ENCODE measurements at places on chromosomes 12 and 14.

DNA sequence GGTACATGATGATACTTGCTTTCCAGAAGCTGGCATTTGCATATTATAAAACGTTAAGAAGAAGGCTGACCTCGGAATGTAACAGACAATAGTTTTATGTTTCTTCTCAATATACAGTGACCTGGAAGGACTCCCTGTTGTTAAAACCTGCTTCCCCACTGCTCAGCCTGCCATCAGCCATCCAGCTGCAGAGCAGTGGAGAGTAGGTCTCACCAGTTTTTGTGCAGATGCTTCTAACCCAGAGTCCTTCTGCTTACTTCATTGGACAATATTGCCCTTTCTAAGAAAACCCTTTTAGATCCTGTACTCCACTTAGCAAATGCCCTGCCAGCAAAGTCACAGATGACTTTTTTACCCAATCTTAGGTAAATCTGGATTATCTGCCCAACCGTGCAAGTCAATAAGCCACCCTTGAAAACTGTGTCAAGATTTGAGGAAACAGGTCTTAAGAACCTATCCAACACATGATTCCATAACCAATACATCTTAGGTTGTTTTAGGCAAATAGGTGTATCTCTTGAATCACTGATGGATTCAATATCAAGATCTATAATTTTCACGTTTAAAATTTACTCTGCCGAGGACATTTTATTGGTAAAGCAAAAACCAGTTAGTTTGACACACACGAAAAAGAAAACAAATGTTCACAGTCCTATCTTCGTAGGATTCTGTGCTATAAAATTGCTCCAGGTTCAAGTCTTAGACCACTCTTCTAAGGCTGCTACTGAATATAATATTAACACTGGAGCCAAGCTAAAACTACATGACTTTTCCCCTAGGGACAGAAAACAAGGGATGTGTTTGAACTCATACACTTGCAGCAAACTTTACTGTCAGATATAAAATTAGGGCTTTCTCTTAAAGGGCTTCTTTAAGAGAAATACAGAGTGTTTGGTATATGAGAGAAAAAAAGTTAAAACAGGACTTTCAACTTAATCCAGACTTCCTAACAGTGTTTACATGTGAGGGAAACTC lies 5.7 kb downstream of the PHLDA1 start:
- DNase-seq, result peak; percentile 8

DNA sequence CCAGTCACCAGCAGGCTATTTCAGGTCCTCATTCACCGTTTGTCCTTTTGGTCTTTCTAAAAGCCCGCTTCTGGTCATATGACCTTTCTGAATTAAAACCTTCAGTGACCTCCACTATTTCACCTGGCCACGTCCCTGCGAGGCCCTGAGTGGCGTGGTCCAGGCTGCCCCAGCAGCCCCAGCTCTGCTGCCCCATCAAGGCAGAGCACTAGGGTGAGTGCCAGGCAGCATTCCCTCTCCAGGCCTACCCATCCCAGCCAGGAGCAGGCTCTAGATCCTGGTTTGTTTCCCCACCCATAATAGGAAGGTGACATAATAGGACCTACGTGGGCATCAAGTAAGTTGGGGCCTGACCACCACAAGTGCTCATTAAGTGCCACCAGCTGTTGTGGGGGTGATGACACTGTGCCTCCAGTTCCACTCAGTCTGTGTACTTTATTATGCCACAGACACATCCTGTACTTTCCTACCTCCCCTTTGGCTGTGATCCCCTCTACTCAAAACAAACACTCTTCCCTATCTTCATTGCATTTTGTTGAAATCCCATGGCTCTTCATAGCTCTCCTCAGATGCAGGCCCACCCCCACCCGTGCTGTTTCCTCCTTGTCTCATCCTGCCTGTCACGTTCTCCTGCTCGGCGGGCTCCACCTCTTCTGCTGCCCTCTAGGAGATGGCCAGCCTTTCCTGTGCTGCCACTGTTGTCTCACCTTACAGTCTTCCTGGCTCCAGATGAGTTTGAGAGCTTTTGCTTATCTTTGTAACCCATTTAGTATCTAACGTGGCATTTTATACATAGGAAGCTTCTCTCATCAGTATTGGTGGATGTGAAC lies 21.4 kb downstream of the CKB start:
- no peak for DNase-seq

DNA sequence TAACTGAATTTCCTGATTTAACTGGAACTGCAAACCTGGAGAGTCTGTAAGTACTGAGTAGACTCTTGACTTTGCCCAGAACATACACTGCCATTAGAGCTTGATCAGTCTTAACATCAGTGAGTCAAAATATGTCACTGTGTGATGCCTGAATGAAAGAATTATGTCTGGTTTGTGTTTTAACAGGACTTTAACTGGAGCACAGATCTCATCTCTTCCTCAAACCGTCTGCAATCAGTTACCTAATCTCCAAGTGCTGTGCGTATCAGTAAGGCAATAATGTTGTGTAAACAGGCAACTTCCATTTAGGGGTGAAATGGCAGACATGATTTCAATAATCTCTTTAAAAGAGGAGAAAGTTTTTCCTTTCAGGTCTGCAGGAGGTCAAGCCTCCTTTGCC lies 97.0 kb downstream of the ZFC3H1 start:
- no peak for DNase-seq

DNA sequence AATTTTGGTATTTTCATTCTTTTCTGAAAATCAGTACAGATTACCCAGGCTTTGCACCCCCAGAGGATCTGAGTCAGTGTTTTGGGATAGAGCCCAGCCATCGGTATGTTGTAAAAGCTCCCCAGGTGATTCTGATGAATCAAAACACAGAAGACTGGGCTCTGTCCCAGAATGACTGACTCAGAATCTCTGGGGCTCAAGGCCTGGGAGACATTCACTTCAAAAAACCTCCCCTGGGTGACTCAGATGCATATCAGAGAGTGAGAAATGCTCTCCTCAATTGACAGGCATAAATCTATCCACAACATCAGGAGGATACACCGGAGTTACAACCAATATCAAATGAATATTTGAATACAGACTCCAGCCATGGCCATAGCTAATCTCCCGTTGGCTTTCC lies 32.6 kb downstream of the SLC35F4 start:
- peak; percentile 88 for DNase-seq

DNA sequence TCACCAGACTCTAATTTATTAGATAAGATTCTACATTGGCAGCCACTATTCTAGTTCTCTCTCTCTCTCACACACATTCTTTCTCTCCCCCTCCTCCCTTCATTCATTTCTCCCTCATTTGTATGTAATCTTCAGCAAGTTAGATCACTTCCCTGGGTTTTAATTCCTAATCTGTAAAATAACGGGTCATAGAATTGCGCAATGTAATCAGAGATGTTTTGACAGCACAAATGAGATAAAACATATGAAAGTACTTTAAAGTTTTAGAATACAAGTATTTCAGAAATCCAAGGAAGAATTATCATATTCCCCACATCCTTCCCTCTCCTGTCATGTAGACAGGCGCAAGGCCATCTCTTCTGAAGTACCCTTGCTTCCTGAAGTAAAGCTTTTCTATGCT lies 21.7 kb downstream of the STYK1 start:
- no peak for DNase-seq

- DNase-seq, result no peak
These were observed 101.8 kb downstream of the PHETA1 start for GRCh38 chr12:111267144-111267543.

DNA sequence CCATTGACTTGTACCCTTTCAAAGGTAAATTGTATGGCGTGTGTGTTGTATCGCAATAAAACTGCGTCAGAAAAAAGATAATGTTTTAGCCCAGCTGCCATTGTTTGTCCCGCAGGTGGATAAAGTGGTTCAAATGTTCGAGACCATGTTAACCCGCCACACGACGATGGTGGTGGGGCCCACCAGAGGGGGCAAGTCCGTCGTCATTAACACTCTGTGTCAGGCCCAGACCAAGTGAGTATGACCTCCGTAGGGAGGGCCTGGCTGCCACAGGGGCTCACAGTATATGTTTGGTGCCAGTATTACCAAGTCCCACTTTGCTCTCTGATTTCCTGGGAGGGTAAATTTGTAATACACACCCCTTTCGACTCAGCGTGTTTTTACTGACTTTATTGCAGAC lies 96.9 kb downstream of the DNAH10 start:
- DNase-seq, result no peak

GRCh38 chr14:94648801-94649200 lies 36.6 kb downstream of the SERPINA3 start:
- no peak for DNase-seq

GRCh38 chr14:73462048-73462715 lies 3.8 kb upstream of the NUMB start:
- DNase-seq, result no peak

GRCh38 chr14:76465664-76466063 lies 89.7 kb downstream of the ESRRB start:
- DNase-seq, result no peak

DNA sequence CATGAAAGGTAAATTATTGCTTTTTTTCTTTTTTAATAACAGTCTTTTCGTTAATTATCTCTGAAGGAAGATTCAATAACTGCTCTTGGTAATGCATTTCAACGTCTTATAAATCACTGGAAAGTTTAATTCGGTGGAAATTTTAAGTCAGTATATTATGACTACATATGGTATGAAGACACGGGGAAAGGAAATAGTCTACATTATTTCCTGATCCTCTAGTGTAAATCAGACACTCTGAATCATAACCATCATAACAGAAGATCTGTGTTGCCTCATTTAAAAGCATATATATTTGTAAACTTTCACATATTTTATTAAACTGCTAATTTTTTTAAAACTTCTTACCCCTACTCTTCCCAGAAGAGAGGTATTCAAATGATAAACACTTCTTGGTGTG lies 53.7 kb downstream of the EFCAB11 start:
- DNase-seq, result no peak

DNA sequence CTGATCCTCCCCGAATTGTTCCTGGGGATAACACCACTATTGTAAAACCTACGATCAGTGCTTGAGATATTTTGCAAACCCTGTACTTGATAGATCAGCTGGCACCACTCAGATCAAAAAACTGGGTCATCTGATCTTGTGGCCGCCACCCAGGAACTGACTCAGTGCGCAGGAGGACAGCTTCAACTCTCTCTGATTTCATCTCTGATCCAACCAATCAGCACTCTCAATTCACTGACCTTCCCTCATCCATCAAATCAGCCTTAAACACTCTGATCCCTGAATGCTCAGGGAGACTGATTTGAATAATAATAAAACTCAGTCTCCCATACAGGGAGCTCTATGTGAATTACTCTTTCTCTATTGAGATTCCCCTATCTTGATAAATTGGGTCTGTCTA lies 4.2 kb upstream of the XPOT start:
- no peak for DNase-seq

DNA sequence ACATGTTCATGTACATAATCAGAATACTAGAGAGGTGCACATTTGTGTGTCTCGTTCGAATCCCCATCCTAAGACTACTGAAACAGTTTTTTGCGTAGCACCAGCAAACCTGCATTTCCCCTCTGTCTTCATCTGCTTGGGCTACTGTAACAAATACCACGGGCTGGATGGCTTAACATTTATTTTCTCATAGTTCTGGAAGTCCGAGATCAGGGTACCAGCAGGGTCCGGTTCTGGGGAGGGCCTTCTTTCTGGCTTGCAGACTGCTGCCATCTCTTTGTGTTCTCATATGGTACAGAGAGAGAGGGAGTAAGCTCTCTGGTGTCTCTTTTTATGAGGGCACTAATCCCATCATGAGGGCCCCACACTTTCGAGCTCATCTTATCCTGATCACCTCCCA lies 30.6 kb downstream of the KLC1 start:
- no peak for DNase-seq

DNA sequence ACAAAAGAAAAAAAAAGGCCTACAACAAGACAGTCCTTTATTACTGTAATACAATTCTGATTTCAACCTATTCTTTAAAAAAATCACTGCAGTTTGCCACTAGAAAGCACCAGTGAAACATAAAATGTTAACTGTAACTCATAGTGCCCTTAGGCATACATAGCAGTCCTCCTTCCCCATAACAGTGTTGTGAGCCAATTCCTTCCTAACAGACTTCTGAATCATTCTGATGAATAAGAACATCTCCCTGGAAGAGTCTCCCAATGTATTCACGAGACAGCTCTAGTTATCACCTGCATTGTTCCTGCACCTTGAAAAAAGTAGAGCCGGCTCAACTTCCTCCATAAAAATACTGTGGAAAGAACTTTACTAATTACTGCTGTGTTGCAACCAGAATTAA lies 213.6 kb upstream of the FSCB start:
- no peak for DNase-seq

GRCh38 chr12:2485681-2486080 lies 309.1 kb upstream of the FKBP4 start:
- no peak for DNase-seq

- DNase-seq, result no peak
These were observed 304.8 kb downstream of the PCNX1 start for GRCh38 chr14:71212093-71212492.

DNA sequence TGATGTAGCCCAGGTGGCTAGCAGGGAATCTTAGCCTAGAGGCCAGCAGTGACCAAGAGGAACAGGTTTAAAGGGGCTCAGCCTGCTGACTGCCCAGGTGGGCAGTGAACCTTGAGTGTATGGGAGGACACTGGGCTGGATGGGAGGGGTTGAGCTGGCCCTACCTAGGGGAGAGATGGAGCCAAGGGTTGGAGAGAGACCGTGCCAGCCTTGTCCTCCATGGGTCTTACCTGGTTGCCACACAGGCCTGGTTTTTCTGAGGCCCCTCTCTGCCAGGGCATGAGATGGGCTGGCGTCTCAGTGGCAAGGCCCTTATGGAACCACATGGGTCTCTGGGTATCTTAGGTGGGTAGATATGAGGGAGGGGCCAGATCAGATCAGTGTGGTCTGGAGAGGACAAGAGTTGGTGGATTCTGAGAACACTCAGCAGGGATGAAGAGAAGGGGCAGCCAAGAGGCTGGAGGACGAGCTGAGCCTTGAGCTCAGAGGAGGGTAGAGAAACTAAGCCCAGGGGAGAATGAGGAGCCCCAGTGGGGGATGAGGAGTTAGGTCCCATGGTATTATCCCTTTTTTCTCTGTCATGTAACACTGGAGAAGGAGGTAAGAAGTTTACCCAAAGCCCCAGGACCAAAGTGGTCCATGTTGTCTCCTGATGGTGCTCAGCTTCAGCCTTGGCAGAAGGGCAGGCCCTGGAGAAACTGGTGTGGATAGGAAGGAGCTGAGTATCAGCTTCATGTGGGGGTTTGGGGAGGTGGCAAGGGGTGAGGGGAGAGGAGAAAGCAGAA lies 3.7 kb downstream of the GZMB start:
- no peak for DNase-seq

DNA sequence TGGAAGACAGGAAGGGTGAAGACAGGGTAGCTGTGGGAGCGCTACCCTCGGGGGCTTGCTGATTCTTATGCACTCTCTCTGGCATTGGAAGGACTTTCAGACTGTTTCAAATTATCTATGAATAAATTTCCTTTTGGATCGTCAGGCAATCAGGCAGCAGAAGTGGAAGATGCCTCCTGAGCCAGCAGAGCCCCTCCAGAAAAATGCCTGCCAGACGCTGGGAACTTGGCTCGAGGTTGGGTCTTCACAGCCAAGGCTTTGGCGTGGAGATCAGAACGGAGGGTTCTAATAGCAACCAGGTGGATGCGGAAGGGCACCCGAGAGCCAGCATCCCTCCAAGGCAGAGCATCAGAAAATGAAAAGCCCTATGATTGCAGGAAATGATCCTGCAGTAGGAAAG lies 119.2 kb upstream of the RFLNA start:
- no peak for DNase-seq

GRCh38 chr12:83414981-83415380 lies 728.3 kb downstream of the TMTC2 start:
- DNase-seq, result no peak
